ENCODE measurements at places on chromosomes 7 and 10.

- peak; percentile 85 for DNase-seq
Observed at GRCh38 chr7:93921607-93922566, at the start of gene GNG11. GNG11 (plus strand) TSS chr7:93921735; CDS start chr7:93922138, 403 bp downstream.

- DNase-seq, result no peak
Observed at GRCh38 chr10:80751940-80752339, 214.2 kb downstream of the SH2D4B start.

GRCh38 chr7:30430777-30431176, 47.8 kb downstream of the NOD1 start:
- no peak for DNase-seq

DNA sequence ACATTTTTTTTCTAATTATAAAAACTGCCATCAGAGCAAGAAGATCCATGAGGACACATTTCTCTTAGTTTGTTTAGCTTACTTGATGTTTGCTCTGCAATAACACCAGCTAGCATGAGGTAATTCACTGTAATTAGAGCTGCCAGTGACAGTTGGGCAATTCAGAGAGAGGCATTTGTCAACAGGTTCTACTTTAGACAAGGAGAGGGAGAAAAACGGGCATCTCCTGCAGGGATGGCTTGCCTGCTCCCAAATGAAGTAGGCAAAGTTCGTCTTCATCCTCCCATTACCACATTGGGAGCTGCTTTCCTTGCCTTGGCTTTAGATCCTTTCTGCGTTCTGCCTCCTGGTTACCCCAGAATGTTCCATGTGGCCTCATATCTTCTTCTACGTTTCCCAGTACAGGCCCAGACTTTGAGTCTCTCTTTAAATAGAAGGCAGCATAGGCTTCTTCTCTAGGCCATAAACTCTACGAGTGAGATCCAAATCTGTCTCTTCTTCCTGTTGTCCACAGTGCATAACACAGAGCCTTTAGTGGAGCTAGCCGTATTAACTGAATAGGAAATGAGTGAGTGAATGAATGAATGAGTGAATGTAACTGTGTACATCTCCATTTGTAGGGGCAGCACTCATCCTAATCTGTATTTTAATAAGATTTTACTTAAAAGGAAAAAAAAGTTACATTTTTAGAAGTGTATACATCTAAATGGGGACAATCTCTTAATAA, 21.2 kb downstream of the ASB15 start:
- DNase-seq, result no peak

DNA sequence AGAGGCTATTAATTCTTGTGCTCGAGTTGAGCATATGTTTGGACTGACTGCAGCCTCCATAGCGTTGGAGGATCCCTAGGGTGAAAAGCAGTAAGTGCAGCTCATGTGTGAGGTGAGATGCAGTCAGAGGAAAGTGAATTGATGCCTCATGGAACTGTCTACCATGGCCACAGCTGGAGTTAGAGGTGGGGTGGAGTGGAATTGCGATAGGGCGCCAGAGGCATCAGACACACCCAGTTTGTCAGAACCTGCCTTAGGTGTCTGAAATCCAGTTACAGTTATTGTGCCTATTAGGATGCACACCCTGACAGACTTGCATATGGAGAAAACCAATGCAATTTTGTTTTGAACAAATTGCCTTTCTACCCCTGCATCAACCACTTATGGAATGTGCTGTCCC, 39.4 kb downstream of the ERLIN1 start:
- no peak for DNase-seq

DNA sequence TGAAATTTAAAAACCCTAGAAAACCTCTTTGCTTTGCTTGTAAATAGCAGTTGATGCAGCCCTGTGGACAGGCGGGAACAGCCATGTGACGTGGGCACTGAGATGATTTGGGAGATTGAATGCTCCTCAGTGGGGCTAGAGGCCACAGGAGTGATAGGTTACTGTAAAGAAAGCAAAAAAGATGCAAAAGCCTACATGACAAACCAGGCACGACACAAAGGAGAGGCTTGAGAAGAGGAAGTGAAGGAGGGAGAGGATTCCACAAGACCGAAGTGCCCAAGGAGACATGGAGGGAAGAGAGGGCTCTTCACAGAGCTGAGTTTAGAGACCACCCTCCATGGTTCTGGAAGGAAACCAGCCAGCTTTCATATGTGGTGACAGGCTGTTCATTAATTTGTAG, 25.7 kb downstream of the IKZF1 start:
- DNase-seq, result no peak
